Activated CD8-positive, alpha-beta memory T cell treated with anti-CD3 and anti-CD28 coated beads for 4 hours (primary cell): ENCODE measurements at places on chromosomes 4 and X.

GRCh38 chrX:123803331-123803983 is 56.4 kb upstream of the XIAP start:
- no peak for DNase-seq

DNA sequence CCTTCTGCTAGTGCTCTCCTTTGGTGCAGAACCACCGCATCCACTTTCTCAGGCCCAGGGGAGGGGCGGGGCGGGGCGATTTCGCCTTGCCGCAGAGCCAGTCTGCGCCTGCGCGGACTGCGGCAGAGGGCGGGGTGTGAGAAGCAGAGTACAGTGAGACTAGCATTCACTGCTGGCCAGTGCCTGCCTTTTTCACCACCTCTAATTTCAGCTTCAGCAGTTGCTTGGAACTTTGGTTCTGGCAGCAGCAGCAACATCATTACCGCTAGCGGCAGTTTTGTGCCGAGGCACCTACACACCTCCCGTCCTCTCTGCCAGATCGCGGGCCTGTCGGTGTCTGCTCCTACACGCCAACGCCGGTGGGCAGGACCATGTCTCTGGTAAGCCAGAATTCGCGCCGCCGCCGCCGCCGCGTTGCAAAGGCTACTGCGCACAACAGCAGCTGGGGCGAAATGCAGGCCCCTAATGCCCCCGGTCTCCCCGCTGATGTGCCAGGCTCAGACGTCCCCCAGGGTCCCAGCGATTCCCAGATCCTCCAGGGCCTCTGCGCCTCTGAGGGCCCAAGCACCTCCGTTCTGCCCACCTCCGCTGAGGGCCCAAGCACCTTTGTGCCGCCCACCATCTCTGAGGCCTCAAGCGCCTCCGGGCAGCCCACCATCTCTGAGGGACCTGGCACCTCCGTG is at the start of gene MAGEE1:
Gene MAGEE1, plus strand, starts transcription at position 151 of the 683 bp plus-strand sequence. Its CDS starts 221 bp downstream, at position 372.
- peak; percentile 56 for DNase-seq

GRCh38 chr4:5717449-5718158 is 6.6 kb downstream of the EVC start:
- no peak for DNase-seq

- DNase-seq, result no peak
These were observed 14.9 kb downstream of the VBP1 start for GRCh38 chrX:155231163-155231562.

DNA sequence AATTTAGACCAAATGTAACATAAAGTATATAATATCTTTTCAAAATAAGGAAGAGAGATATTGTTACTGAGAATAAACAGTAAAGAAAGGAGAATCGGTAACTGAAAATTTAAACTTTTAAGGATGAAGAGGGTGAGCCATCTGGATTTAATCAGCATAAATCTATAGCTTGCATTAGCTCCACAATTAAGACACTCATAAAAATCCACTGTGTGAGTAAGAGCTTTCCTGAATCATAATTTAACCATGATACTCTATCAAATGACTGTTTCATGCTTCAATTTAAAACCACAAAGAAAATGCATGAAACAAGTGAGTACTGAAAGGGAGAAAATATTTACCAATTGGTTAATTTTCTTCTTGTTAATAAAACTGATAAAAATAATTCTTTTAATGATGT is 951.5 kb upstream of the SLIT2 start:
- no peak for DNase-seq

DNA sequence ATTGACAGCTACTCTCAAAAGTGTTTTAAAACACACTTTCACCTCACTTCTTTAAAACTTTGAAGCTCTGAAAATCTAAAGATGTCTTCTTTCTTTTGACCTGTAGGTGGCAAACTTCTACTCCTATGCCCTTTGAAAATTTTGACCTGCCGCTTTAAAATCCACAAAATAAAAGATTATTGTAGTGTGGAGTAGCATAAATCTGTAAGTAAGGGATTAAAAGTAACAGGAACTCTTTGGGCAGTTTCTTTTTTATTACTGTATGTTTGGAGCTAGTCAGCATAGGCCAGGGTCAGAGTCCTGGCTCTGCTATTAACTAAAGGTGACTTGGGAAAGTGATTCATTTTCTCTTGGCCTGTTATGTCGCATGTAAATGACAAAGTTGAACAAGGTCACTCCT is 25.5 kb downstream of the BBS12 start:
- no peak for DNase-seq

DNA sequence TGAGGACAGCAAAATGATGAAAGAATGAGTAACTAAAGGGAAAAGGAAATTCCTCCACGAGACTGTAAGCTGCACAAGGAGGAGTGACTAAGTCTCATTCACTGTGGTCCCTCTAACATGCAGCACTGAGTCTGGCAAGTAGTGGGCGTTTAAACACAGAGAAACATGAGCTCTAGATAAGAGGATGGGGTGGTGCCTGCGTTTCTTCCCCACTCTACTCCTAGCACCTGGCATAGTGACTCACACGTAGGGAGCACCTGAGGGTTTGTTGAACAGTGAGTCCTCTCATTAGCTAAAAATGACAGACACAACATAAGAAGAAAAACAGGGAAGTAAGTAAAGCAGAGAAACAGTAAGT is 105.8 kb upstream of the CBR4 start:
- DNase-seq, result no peak

GRCh38 chrX:39898147-39898546 is 199.6 kb downstream of the BCOR start:
- DNase-seq, result no peak

DNA sequence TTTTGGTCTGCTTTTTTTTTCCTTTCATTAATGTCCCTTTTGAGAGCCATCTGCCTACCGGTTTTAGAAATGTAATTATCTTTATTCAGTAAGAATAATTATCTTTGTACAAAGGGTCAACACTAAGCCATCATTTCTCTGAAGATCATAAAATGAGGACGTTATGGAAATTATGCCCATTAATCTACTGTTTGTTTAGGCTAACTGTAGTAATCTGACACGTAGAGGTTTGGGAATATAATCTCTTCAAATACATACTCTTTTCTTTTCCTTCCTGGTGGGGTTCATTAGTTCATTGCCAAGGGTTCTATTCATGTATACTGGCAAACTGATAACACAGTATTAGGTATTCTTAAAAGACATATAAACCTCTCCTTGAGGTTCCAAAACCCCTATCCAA is 3.8 kb upstream of the HSD17B13 start:
- DNase-seq, result no peak
